Naive thymus-derived CD8-positive, alpha-beta T cell (primary cell): ENCODE measurements at places on chromosomes 2 and 18. TPM values are rescaled to one million over a fixed set of nuclear protein-coding genes. Genes with fewer than 3 reads are reported as not detected.

Gene TEX44
- total RNA-seq = not detected

Gene ATP9B
- total RNA-seq = 74.5 TPM

Gene TUBA3E
- total RNA-seq = not detected

Gene HOXD9
- not detected for total RNA-seq

Gene IL36A
- total RNA-seq = 1.2 TPM

Gene KCNE4
- not detected for total RNA-seq

Gene LBX2
- total RNA-seq = not detected

Gene ADAM23
- total RNA-seq = not detected

Gene SIX2
- total RNA-seq = not detected

Gene CPLX4
- not detected for total RNA-seq

Gene UGT1A4
- not detected for total RNA-seq

Gene MGAT4A
- 295 TPM for total RNA-seq

Gene GALNT14
- total RNA-seq = 0.36 TPM

Gene MOCOS
- 0.16 TPM for total RNA-seq

- no peak for DNase-seq
Observed at GRCh38 chr2:86055314-86055713, 50.4 kb downstream of the POLR1A start.

DNA sequence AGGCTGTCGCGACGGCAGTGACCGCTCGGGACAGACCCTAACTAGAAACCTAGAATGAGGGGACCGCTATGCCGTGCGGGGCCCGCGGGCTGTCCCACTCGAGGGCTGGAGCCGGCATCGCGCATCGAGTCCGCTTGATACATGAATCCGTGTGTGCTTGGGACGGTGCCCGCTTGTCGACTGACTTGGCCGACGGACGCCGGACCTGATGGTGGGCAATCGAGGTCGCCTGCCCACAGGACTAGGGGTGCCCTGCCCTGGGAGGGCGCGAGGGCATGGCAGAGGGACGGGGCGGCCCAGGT, 749 bp upstream of the PTMA start:
- DNase-seq = no peak

DNA sequence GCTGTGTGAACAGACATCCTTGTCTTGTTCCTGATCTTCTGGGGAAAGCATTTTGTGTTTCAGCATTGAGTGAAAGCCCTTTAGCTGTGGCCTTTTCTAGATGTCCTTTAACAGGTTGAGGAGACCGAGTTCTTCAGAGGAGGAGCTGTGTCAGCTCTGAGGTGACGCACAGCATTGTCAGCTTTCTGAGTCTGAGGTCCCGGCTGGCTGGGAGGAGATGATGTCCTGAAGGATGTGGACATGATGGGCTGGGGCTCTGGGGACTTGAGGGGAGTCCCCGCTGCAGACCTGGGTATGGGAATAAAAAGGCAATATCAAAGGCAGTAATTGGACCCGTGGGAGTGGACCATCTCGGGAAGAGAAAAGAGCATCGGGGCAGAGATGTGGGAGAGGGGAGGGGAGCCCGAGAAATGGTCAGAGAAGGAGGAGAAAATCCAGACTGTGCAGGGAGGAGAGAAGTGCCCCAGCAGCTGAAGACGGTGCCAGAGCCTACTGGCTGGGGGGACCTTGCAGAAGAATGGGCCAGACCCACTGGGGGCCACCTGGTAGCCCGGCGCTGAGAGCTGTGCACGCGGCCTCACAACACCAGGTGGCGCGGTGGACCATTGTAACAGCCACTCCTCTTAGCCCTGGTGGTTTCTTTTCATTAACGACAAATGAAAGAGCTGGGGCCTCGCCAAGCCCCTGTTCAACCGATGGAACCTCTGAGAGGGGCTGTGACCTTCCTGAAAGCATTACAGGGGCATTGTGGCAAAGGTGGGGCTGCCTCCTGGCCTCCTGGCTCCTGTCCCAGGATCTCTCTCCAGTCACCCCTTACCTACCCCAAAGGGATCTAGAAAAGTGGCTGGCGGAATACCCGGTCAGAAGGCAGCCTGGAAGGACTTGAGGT, 61.6 kb downstream of the ST3GAL5 start:
- DNase-seq = peak; percentile 74

- no peak for DNase-seq
Observed at GRCh38 chr2:205780645-205781044, 98.3 kb downstream of the NRP2 start.

GRCh38 chr2:207046724-207047123, 107.4 kb downstream of the CPO start:
- DNase-seq = peak; percentile 27

GRCh38 chr18:9055626-9056025, 46.9 kb upstream of the NDUFV2 start:
- no peak for DNase-seq

- no peak for DNase-seq
Observed at GRCh38 chr18:50298443-50299284, 11.2 kb upstream of the CXXC1 start.

GRCh38 chr2:232870018-232870765, at the start of gene SNORC:
TSS of gene SNORC (plus strand) at chr2:232870264. CDS start at chr2:232870342, 78 bp downstream.
- no peak for DNase-seq

DNA sequence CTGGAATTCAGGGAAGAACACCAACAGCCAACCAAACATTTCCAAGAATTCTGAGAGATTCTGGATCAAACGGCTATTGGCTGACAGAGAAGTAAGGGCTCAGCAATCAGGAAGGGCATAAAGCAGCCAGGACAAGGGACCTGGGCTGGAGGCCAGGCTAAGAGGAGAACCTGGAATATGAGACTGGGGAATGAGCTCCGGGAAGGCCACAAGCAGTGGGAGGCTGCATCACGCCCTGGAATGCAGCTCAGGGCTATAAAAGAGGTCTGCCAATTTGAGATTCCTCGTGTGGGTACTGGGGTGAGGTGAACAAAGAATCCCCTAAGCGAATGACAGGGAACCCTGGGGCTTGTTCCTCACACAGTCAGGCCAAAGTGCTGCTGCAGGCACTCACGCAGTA, 60.4 kb downstream of the ANO7 start:
- no peak for DNase-seq

- no peak for DNase-seq
Observed at GRCh38 chr2:237591141-237591881, 777 bp upstream of the RAB17 start.

DNA sequence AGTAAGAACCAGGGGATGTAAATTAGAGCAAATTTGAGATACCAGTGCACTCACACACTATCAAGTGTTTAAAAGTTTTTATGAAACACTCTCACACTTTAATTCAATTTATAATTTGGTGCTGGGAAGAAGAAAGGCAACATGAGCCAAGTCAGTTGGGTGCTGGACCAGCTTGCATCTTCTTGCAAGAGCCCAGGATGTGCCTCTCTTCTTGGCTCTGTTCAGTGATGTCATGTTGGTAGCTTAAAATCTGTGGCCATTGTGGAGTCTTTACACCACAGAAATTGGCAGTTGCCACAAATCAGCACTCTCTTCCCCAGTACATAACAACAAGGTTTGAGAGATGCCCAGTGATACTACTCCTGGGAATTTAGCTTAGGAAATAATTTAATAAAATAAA, 38.2 kb downstream of the IL1R2 start:
- no peak for DNase-seq

DNA sequence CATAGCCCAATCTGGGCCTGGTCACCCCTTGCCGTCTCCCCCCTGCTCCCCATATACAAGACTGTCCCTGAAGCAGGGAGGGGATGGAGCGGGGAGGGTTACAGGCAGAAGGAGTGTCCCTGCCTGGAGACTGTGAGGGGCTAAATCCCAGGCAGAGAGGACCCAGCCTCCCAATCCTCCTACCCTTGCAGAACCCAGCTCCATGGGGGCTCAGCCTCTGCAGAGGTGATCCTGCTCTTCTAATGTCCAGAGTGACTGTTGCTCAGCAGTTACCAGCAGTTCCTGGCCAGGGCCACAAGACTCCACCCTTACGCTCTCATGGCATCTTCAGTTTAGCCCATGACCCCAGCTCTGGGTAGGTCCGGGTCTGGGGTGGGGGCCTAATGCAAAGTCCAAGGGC, 58.1 kb downstream of the COA5 start:
- no peak for DNase-seq

DNA sequence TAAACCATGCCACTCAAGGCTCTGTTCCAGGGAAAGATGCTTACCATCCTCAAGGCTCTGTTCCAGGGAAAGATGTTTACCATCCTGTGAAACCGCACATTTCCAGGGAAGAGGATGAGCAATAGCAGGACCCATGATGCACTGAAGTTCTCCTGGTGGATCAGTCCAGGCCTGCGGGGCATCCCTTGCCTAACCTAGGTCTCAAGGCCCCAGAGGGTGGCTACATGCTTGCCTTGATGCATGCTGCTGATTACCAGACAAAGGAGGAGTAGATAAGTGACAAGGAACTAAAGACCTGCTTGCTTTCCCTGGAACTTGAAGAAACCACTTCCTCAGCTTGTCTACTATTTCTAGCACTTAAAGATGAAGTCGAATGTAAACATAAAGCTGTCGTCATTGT, 111.0 kb upstream of the LINC00305 start:
- no peak for DNase-seq

- DNase-seq = no peak
Observed at GRCh38 chr2:85308896-85309555, 18.8 kb downstream of the TGOLN2 start.

- no peak for DNase-seq
Observed at GRCh38 chr2:222722327-222722946, 51.0 kb downstream of the MOGAT1 start.

DNA sequence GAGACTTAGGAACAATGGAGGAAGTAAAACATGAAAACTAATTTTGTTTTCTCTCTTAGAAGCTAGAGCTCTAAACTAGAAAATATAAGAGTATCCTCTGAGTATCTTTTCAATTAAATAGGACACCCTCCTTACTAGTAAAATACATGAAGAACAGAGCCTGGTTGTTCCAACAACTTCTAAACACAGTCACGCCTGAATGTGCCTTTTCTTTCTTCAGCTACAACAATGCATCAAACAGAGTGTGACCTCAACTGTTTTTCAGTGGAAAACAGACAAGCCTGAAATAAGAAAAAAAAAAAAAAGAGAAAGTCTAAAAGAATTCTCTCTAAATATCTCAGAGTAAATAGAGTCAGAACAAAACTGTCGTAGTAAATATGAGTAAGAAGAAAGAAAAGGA, 928.8 kb downstream of the CNTNAP5 start:
- no peak for DNase-seq

- DNase-seq = no peak
Observed at GRCh38 chr2:182616471-182617393, 99.3 kb upstream of the DNAJC10 start.

GRCh38 chr18:32469691-32470459, 807 bp downstream of the GAREM1 start:
- DNase-seq = no peak

- no peak for DNase-seq
Observed at GRCh38 chr2:183224948-183225347, 100.7 kb downstream of the NUP35 start.

GRCh38 chr2:205914213-205915129, 171.5 kb downstream of the INO80D start:
- no peak for DNase-seq

GRCh38 chr2:5042666-5043440, 649.3 kb upstream of the SOX11 start:
- DNase-seq = no peak

GRCh38 chr18:47595831-47596501, 334.5 kb downstream of the SMAD2 start:
- DNase-seq = no peak

- DNase-seq = no peak
Observed at GRCh38 chr2:230896346-230897115, 28.5 kb downstream of the GPR55 start.

- no peak for DNase-seq
Observed at GRCh38 chr2:35443087-35443486, 912.5 kb upstream of the CRIM1 start.

DNA sequence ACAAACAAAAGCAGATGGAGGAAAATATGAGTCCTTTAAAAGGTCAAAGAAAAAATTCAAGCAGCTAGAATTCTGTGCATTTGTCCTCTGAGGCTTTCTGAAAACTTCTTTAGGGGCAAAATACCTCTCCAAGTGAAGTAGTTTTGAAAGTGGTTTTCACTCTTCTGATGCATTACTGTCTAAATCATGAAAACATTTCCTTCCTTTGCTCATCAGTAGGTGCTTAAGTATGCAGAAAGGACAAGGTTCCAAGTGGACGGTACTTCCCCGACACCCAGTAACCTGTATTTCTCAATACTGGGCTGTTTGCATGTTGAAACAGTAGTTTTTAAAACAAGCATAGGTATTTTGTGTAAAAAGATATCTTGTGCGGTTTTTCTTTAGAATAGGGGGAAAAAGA, 189.1 kb upstream of the ERBB4 start:
- DNase-seq = no peak

GRCh38 chr18:48791636-48792105, 159.1 kb downstream of the SMAD7 start:
- DNase-seq = no peak

DNA sequence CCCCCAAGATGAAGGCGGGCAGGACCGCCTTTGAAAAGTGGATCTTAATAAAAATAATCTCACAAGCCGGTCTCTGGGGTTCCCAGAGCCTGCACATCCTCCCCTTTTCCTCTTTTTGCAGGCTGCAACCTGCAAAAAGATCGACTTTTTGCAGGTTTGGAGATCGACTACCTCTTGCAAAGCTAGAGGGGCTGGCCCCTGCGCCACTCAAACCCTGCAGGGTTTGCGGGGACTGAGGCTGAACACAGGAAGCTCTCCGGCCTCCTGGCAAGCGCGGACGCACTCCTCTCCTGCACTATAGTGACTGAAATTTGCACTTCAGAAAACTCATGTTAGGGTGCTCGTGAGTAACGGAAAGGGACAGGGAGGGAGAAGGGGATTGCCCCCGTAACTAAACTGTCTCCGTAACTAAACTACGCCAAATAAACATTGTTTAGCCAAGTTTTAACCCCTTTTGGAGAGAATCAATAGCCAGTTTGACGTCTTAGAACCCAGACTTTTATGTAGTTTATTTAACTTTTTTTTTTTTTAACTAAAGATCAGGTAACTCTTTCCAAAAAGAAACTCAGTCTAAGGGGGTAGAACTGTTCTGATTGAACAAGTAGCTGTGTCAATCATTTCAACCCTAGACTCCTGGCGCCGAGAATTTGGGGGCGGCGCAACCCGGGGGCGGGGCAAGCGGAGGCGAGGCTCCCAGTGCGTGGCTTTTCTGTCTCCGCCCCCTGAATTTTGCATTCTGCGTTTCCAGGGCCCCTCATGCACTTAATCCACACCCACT, 2.5 kb downstream of the IGFBP5 start:
- DNase-seq = peak; percentile 79
